ENCODE measurements at places on chromosomes 5 and 9.

- DNase-seq: no peak
Measured at GRCh38 chr5:178777520-178777919, 47.1 kb upstream of the ZNF354A start.

DNA sequence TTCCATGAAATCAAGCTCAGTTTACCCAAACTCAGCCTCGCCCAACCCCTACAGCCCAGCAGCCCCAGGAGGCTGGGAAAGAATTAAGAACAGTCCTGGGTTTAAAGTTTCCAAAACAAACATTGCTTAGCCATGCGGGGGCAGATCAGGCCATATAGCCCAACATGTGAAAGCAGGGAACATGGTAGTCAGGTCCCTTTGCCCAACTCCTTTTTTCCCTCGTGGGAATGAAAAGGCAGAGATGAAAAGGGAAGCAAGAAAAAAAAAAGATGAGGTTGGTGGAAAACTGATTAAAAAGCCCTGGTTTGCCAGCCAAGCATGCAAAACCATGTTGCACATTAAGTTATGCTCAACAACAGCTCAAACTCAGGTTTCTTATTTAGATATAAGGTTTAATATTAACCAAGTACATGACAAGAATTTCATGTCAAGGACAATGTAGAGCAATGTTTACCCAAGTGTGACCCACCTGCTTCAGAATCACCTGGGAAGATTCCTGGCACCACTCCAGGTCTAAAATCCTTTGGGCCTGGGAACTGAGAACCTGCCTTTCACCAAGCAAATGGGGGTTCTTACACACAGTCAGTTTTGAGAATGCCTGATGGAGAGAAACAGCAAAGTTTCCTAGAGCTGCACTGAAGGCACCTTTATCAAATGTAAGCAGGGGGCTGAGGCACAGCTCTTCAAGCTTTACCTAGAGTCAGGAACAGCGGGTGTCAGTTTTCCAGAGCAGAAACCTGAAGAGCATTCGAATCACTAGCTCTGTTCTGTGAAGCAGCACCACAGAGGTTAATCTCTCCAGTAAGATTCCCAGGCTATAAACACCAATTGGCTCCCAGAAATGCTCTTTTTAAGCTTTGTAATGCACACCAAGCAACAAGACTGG lies 1.7 kb downstream of the FREM1 start:
- no peak for DNase-seq

- no peak for DNase-seq
Measured at GRCh38 chr9:136011376-136011702, 50.2 kb upstream of the UBAC1 start.

- DNase-seq: no peak
Measured at GRCh38 chr5:170632985-170633234, 129.1 kb downstream of the KCNIP1 start.

DNA sequence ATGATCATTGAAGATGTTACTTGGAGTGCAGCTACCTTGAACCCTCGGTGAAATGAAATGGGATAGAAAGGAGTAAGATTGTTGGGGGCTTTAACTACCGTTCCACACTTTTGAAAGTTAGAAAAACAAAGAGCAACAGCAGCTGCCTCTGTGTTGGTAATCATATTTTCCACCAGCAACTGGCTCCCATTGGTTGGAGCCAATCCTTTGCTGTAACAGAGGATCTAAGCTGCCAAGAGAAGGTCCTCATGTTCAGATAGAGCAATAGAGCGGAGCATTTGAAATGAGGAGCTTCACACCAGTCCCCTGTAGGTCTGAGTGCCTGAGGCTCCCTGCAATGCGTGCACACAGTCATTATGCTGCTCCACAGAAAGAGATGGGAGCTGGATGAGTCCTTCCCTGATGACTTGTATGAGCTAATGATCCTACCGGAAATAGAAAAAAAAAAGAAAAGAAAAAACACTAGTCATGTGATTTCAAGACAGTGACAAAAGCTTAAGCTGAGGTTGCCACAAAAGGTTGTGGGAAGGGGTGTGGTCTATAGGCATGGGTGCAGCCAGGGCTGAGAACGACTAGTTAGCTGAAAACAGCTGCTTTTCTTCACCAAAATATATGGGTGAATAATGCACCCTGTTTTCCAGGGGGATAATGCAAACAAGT lies 300.7 kb downstream of the MLLT3 start:
- no peak for DNase-seq

DNA sequence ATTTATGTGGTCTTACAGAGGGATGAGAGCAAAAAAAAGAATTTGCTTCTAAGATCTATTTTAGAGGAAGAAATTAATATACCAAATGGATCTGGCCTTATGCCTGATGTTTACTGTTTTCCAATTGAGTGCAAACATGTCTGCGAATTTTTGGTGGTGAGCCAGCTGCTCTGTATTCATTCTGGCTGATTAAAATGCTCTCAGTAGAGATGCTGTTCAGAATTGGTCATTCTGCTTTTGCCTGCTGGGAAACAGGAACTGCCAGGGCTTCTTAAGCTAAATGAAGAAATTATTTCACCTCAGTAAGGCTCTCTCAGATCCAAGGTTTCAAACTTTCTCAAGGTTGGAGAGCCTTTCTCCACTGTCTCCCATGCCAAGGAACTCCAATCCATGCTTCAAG lies 132.0 kb upstream of the SV2C start:
- no peak for DNase-seq

GRCh38 chr9:110050925-110051355 lies 157.0 kb downstream of the C9orf152 start:
- no peak for DNase-seq

GRCh38 chr5:173627860-173628392 lies 11.5 kb upstream of the BOD1 start:
- DNase-seq: no peak

- no peak for DNase-seq
Measured at GRCh38 chr9:136151214-136151804, 32.6 kb upstream of the TMEM250 start.

GRCh38 chr9:6714176-6714575 lies 43.6 kb upstream of the KDM4C start:
- no peak for DNase-seq

DNA sequence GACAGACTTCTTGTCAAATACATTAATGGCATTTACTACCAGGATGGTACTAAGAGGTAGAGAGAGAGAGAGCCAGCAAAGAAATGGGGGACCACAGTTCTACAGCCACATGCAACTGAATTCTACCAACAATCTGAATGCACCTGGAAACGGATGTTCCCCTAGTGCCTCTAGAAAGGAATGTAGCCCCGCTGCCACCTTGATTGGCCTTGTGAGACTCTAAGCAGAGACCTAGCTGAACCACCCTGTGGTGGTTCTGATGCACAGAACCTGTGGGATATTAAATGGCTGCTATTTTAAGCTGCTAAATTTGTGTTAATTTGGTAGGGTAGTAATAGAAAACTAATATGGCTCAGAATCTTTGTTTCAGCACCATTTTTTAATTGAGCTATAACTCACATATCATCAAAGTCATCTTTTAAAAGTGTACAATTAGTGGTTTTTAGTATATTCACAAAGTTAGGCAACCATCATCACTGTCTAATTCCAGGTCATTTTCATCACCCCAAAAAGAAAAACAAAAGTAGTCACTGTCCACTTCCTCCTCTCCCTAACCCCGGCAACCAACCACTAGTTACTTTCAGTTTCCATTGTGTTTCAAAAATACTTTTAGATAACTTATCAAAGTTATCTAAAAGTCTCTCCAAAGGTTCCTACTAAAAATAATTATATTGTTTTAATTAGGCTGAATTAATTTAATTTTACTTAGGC lies 51.7 kb downstream of the CPLANE1 start:
- DNase-seq: no peak

DNA sequence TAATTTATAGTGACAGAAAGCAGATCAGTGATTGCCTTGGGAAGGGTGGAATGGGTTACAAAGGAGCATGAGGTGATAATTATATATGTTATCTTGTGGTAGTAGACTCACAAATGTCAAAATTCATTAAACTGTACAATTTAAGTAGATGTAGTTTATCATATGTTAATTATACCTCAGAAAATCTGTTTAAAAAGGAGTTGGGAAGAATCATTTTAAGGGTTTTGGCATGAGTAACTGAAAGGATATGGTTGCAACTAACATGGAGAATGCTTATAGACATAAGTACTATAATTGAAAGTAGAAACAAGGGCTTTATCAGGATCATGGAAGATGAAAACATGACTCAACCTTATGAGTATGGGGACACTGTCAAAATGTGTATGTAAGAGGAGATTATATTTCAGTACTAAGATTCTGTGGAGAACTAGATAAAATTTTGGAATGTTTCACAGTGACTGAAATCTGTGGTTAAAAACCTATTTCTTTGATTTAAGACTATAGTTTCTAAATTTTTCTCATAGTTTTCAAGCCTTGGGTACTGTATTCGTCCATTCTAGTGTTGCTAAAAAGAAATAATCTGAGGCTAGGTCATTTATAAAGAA lies 73.3 kb downstream of the FCHO2 start:
- no peak for DNase-seq

GRCh38 chr9:37906312-37907239 lies 2.6 kb upstream of the SLC25A51 start:
- no peak for DNase-seq

- DNase-seq: no peak
Measured at GRCh38 chr5:108935611-108936010, 187.9 kb downstream of the FER start.

DNA sequence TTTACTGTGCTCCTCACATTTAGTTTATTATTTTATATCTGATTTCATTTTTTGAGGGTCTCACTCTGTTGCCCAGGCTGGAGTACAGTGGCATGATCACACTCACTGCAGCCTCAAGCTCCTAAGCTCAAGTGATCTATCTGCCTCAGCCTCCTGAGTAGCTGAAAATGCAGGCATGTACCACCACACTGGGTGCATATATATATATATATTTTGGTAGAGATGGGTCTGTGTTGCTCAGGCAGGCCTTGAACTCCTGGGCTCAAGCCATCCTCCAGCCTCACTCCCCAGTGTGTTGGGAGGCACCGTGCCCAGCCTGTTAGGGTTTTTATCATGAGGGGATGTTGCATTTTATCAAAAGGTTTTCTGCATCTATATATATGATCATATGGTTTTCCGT lies 39.8 kb upstream of the ZNF354B start:
- DNase-seq: no peak

DNA sequence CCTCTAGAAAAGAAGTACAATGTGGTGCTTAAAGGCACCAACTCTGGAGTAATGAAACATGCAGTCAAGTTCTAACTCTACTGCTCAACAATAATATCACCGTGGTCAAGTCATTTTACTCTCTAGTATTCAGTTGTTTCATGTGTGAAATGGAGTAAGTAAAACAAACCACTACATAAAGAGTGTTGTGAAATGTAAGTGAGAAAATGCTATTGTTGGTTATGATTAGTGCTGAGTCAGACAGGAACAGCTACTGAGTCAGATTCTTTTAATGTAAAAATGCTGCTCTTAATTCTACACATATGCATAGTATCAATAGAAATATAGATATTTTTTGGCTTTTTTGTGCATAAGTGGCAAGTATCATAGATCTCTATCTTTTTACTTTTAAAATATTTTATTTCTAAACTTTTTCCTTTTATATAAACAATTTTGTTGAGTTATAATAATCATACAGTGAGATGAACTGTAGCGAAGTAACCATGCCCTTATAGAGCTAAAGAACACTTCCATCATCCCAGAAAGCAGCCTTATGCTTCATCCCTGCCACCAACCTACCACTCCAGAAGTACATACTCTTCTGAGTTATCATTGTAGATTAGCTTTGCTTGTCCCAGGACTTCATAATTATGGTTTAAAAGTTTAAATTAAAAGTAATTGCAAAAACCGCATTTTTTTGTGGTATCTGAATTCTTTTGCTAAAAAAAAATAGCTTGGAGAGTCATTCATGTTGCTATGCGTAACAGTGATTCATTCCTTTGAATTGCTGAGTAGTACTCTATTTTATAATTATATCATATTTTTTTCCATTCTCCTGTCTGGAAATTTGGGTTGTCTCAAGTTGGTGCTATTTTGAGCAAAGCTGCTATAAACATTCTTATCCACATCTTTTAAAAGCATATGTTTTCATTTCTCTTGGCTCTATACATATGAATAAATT lies 548.2 kb upstream of the CLINT1 start:
- DNase-seq: no peak

DNA sequence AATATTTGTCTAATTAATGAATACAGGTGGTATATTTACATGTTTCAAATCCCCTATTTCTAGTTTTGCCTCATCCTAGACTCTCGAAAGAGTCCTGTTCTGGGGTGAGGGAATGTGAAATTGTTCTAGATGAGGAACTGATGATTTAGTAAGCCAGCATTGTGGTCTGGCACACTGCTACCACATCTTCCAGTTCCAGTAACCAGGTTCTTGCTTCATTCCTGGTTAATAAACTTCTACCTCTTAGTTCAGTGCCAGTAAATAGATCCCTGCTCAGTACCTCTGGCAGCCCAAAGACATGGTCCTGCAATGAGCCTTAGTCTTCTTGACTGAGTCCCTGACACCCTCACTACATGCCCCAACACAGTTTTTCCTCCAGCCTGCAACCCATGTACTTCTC lies 207.7 kb downstream of the SREK1 start:
- no peak for DNase-seq

DNA sequence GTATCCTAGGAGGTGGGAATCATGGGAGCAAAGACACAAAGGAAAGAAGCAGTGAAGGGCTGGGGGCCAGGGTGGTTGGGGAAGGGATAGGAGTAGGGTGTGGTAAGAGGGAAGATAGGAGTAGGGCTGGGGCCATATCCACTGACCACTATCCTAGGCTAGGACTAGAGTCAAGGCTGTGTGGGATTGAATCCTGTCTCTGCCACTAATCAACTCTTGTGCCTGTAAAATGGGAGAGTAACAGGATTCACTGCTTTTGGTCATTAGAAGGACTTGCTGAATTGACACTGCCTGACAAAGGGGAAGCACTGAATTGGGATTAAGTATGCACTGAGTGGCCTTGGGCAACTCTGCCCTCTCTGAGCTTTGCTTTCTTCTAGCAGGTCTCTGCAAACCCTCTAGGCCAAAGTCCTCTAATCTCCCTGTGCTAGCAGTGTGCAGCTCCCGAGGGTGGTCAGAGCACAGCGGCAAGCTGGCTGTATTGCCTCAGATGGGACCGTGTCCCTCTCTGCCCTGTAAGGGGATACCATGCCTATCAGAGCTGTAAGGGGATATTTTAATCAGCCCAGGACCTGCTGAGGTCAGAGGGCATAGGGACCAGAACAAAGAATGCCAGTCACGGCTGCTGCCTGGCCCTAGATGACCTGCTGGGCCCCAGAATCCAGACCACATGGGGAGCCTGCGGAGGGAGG lies 12.4 kb upstream of the DAB2IP start:
- DNase-seq: no peak

All from NCI-H1092 (cell line).